ENCODE measurements at places on chromosomes 5 and 9.

DNA sequence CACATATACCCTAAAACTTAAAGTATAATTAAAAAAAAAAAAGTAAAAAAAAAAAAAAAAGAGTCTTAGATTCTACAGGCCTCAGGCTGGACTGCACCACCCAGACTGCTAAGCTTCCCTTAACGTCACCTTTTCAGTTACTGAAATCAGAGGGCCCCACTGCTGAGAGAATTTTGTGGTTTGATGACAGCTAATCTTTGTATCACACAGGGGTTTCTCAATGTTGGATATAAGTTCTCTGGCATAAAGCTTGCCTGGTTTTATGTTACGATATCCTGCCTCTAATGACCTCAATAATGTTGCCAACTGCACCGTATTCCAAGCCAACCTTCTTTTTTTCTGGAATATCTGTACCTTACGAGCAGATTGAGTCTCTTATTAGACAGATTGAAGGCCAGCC is 43.1 kb upstream of the C6 start:
- DNase-seq, result no peak

DNA sequence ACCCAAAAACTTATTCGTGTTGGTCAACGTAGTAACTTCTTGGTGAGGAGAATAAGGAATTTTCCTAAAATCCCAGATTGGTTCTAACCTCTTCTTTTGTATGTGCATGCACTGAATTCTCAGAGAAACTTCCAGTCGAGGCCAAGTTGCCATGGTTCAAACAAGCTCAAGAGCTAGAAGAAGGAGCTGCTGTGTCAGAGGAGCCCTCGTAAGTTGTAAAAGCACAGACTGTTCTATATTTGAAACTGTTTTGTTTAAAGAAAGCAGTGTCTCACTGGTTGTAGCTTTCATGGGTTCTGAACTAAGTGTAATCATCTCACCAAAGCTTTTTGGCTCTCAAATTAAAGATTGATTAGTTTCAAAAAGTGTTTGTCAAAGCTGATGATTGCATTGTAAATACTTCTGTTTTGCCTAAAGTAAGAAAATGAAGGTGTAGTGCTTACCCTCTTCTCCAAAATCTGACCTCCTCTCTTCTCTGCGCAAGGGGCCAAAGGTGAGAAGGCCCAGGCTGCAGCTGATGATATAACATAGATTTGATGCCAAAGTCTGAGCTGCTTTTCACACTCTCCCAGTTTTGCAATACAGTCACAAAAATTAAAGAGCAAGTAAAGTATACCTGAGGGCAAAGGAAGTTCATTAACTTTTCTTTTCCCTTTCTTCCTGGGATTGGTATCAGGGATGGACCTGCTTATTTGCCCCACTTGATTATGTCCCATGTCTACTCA is 210.8 kb downstream of the ADAMTSL1 start:
- no peak for DNase-seq

GRCh38 chr9:105459336-105459735 is 11.5 kb downstream of the FSD1L start:
- no peak for DNase-seq

GRCh38 chr5:176577312-176578176 is 28.4 kb downstream of the CDHR2 start:
- no peak for DNase-seq

GRCh38 chr5:32522429-32523143 is 62.8 kb upstream of the SUB1 start:
- DNase-seq, result peak; percentile 14

GRCh38 chr9:91530829-91531228 is 107.2 kb upstream of the NFIL3 start:
- DNase-seq, result no peak

- DNase-seq, result no peak
Measured at GRCh38 chr9:26244661-26245451, 566.6 kb upstream of the TUSC1 start.
